Activated CD4-positive, alpha-beta T cell treated with anti-CD3 and anti-CD28 coated beads, Interleukin-2, amount 50 U/mL, for 4 hours (primary cell): ENCODE measurements at places on chromosomes 12 and 14.

- no peak for DNase-seq
Observed at GRCh38 chr12:105674871-105675699, 344.6 kb downstream of the C12orf75 start.

- DNase-seq, result no peak
Observed at GRCh38 chr14:67137744-67138371, 51.4 kb upstream of the GARIN2 start.

GRCh38 chr12:111138016-111138415 is 217.6 kb upstream of the MYL2 start:
- DNase-seq, result no peak

DNA sequence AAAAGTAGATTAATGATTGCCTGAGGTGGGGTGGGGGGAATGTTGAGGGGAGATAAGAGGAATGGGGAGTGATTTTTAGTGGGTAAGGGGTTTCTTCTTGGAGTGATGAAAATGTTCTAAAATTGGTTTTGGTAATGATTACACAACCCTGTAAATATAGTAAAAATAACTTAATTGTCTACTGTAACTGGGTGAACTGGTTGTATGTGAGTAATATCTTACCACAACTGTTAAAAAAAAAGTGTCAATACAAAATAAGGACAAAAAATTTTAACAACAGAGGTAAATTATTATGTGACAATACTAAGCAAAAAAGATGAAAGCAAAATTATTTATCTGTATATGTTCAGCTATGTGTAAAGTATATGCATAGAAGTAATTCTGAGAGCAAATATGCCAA is 86.3 kb upstream of the RASSF8 start:
- no peak for DNase-seq

DNA sequence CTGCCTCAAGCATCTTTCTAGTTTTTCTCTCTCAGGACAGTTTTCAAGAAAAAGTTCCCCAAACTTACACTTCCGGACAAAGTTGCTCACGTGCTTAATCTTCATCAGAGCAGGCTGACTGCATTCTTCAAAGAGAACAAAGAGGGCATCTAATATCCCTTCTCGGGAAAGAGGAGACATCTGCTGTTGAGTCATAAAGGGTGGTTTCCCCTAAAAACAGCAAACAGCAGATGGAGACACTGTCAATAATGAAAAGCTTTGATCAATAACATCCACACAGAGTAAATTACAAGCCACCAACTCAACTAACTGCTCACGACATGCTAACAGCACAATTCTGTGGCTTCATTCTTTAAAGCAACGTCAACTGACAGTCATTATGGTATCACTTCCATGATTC is 8.1 kb downstream of the CIT start:
- no peak for DNase-seq

DNA sequence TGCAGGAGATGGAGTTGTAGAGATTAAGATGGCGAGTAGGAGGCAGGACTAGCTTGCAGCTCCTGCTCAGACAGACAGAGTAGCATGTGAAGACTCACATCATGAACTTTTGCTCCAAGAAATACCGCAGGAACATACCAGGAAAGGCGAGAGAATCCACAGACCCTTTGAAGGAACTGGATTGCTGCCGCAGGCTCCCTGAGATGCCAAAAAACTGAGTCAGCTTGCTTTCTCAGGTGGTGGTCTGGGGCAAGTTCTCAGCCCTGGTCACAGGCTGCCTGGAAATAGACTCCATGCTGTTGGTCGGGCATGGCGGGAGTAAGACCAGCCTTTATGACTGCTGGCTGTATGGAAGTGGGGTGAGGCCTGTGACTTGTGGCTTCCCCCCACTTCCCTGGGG is 163.6 kb upstream of the NAV3 start:
- DNase-seq, result no peak

DNA sequence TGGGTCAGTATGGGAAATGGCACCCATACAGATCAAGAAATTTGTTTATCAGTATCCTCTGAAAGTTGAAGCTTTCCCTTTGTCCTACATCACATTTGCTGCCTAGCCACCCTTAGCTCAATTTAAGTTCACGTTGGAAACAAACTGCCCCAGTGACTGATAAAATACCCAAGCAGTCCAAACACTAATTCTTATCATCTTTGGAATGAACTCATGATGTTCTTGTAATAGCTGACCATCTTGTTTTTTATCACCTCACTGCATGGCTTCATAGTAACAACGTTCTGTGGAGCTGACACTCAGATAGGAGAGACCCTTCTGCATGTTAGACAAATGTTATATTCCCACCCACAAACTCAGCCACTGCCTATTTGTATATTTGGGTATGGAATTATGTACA is 93.4 kb downstream of the GPR135 start:
- DNase-seq, result no peak
